ENCODE measurements at places on chromosomes 12 and 14.
A peak's percentile ranks its signal among the peaks of the same experiment; 100 is the strongest.

- no peak for DNase-seq
Observed at GRCh38 chr12:111454716-111455447, 49.2 kb downstream of the SH2B3 start.

- DNase-seq, result no peak
Observed at GRCh38 chr12:85527192-85527591, 247.2 kb downstream of the ALX1 start.

GRCh38 chr12:20588042-20588441, 107.1 kb upstream of the SLCO1C1 start:
- peak; percentile 3 for DNase-seq

DNA sequence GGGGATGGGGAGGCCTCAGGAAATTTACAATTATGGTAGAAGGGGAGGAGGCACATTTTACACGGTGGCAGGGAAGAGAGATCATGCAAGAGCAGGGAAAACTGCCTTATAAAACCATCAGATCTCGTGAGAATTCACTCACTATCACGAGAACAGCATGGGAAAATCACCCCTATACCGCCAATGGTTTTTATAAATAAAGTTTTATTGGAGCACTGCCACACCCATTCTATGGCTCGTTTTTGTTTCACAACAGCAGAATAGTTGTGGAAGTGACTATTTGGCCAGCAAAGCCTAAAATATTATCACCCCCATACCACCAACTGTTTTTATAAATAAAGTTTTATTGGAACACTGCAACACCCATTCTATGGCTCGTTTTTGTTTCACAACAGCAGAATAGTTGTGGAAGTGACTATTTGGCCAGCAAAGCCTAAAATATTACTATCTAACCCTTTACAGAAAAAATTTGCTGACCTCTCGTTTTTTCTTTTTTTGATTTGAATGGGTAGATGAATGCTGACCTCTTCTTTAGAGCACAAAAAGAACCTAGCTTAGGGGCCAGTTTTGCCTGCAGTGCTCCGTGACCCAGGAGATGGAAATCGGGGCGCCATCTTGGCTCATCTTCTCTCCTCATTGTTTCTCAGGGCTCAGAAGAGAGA, 77.3 kb upstream of the RIN3 start:
- no peak for DNase-seq

DNA sequence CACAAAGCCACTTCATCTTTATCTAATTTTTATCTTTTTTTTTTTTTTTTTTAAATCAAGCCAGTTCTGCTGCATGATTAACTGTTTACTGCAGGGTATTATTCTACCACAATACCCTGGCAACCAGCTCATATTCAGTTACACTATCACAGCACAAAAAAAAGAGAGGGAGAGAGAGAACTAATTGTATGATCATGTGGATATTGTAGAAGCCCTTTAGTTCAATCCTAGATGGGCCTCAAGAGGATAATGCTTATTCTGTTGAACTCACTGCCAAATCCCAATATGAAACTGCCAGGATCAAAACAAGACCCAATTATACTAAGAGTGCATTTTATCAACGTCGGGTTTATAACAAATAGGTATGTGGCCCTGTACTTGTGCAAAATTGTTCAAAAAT, 51.5 kb downstream of the MED13L start:
- DNase-seq, result no peak

- no peak for DNase-seq
Observed at GRCh38 chr12:85951823-85952222, 77.7 kb downstream of the NTS start.

GRCh38 chr12:102685172-102685571, 204.8 kb upstream of the IGF1 start:
- DNase-seq, result no peak

GRCh38 chr14:98259881-98260280, 1012.1 kb downstream of the BCL11B start:
- no peak for DNase-seq

GRCh38 chr14:38127784-38128183, 79.9 kb upstream of the SSTR1 start:
- no peak for DNase-seq

- peak; percentile 55 for DNase-seq
Observed at GRCh38 chr14:33805593-33805992, 145.3 kb downstream of the EGLN3 start.

GRCh38 chr12:68031174-68031573, 41.9 kb downstream of the IFNG-AS1 start:
- DNase-seq, result no peak

GRCh38 chr12:26102953-26103352, 21.9 kb downstream of the BHLHE41 start:
- no peak for DNase-seq

GRCh38 chr14:72539661-72540315, 354.1 kb downstream of the DPF3 start:
- DNase-seq, result no peak
